ENCODE measurements at places on chromosomes 16 and 17. TPM values are rescaled to one million over a fixed set of nuclear protein-coding genes. Genes with fewer than 3 reads are reported as not detected.

KRT33A gene
- not detected for polyA plus RNA-seq

HSPB9 gene
- 0.36 TPM for polyA plus RNA-seq

DNA sequence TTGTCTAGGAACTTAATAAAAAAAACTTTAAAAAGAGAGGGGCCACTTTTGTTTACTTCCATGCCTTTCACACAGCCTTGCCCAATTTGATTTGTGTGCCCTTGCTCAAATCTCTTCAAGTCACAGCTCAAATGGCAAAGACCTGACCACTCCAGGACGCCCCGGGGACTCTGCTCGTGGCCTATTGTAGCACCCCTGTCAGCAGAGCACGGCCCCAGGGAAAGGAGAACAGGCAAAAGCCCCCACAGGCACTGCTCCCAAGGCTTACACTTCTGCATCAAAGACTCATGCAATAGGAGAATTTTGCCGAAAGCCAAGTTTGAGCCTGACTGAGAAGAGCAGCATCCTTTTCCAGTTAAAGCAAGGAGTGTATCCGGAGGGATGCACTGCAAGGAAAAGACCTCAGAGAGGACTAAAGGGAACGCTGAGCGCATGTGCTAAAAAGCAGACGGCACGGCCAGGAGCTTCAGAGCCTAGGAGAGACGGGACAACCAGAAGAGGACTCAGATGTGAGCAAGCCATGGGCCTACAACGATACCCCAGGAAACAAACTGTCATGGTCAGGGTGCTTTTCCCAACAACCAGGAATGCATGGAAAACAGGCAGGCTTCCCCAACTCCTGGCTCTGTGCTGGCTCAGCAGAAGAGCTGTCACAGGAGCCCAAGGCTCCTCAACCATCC lies 8.2 kb downstream of the CREBBP start:
- no peak for DNase-seq

- no peak for DNase-seq
These were observed 44.3 kb downstream of the SPECC1 start for GRCh38 chr17:20053361-20053964.

- DNase-seq: no peak
These were observed 96.7 kb downstream of the SOCS1 start for GRCh38 chr16:11159282-11159681.

DNA sequence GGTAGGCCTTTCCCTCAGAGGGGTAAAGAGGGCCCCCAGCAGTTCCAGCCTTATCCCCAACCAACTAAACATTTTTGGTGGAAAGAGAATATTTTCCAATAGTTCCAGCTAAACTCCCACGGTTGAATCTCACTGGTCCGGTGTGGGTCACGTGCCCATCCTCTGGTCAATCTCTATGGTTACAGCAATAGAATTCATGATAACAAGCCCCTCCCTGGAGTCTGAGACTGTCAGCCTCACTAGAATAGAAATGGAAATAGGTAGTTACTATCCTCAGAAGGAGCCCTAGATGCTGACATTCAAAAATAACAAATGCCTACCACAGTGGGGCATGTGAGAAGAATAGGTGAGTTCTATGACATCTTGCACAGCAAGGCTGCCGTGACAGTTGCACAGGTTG lies 37.5 kb upstream of the LITAF start:
- DNase-seq: no peak

Data from muscle of arm (tissue), 14 donors.